ENCODE measurements at places on chromosomes 6 and 20. TPM values are rescaled to one million over a fixed set of nuclear protein-coding genes. Genes with fewer than 3 reads are reported as not detected.

Gene RAB32
- 1.3 TPM for total RNA-seq

Gene PHACTR3
- not detected for total RNA-seq

- DNase-seq: no peak
- peaks cover 4% of the 10 kb centered on the region for H3K36me3 ChIP-seq
- H3K27me3 ChIP-seq: peaks cover 4% of the 10 kb centered on the region
- no peak overlapping the region for H3K4me3 ChIP-seq
- H3K27ac ChIP-seq: no peak overlapping the region
These were observed 75.1 kb upstream of the SCGN start for GRCh38 chr6:25576919-25577318.

- H3K4me1 ChIP-seq: peaks cover 15% of the 10 kb centered on the region
- DNase-seq: no peak
- H3K27me3 ChIP-seq: peaks cover 11% of the 10 kb centered on the region
- H3K36me3 ChIP-seq: no peaks in the 10 kb centered on the region
- H3K4me3 ChIP-seq: no peak overlapping the region
These were observed 7.6 kb upstream of the TP53RK start for GRCh38 chr20:46696791-46697279.

DNA sequence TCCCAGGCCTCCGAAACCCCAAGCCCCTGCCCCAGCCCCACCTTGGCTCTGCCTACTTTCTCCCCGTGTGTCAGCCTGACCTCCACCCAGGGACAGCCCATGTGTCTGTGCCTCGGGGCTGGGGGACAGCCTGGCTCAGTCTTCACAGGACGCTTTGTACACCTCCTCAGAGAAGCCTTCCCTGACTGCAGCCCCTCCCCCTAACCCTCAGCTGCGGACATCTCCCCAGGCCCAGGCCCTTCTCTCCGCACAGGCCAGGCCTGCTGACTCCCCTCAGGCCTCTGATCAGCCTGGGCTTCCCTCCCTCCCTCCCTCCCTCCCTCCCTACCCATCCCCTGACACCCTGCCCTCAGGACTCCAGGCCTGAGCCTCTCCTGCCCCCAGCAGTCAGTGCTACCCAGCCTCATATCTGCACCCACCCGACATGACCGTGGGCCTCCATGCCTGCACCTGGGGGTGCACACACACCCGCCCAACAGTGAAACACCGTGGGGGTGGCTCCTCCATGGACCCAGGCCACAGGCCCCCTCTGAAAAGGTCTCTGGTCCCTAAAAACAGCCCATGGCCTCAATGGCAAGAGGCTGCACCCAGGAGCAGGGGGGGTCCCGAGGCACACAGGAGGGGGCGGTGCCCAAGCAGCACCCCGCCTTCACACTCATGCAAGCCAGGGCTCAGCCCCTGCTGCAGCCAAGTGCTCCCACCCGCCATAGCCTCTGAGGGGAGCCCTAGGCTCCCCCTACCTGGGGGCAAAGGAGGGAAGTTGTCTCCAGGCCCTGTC is 12.9 kb downstream of the LAMA5 start:
- H3K4me3 ChIP-seq: no peak overlapping the region
- DNase-seq: no peak
- no peaks in the 10 kb centered on the region for H3K36me3 ChIP-seq
- no peaks in the 10 kb centered on the region for H3K4me1 ChIP-seq

DNA sequence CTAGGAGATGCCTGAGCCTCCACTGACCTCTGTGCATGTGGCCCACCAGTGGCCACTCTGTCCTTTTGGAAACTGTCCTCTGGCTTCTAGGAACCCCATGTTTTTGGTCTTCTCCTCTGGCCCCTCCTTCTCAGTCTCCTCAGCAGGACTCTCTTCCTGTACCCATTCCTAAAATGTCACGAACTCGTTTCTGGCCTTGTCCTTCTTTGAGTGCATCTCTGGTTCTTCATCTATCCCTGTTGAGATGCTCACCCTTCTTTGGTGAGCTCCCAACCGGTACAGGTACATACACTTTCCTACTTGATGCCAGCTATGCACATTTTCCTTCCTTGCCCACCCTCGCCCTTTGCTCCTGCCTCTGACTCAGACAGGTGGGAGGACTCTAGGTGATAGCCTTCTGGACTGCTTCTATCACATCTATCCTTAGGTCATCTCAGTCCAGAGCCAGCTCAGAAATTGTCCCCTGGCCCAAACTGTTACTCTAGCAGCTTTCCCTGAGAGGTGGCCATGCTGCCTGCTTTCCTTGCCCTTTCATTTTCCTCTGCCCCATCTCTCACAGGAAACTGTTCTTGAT is 14.8 kb upstream of the NNAT start:
- H3K27ac ChIP-seq: no peak overlapping the region
- peaks cover 3% of the 10 kb centered on the region for H3K36me3 ChIP-seq
- H3K4me1 ChIP-seq: no peaks in the 10 kb centered on the region
- H3K27me3 ChIP-seq: no peaks in the 10 kb centered on the region

DNA sequence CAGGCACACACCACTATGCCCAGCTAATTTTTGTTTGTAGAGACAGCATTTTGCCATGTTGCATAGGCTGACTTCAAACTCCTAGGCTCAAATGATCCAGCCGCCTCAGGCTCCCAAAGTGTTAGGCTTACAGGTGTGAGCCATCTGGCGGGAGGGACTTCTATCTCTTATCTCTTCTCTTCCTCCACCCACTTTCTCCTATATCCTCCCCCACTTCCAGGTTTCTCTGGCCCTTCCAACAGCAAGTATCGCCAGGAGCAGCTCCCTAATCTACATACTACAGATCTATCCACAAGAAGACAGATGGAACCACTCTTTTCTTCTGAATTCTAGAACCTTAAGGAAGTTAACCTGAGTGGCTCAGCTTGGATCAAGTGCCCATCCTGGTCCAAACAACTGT is 5.1 kb upstream of the TOP1 start:
- DNase-seq: no peak
- peaks cover 12% of the 10 kb centered on the region for H3K4me1 ChIP-seq
- peaks cover 3% of the 10 kb centered on the region for H3K27me3 ChIP-seq
- peaks cover 2% of the 10 kb centered on the region for H3K36me3 ChIP-seq

Measured in activated T-helper 1 cell treated with anti-CD3 and anti-CD28 coated beads, Interleukin-12 subunit alpha, Interleukin-12 subunit beta, Interleukin-2, Interleukin-4 antibody, amounts not matched to agents 30 ng/mL and 10 ng/mL and 1 ng/mL, durations not matched to agents 14 hours and 24 hours and 36 hours (primary cell).